ENCODE measurements at places on chromosomes 13 and 19. TPM values are rescaled to one million over a fixed set of nuclear protein-coding genes. Genes with fewer than 3 reads are reported as not detected.

The GPR4 gene
- polyA plus RNA-seq = not detected

The GDF15 gene
- polyA plus RNA-seq = 2.4 TPM

The C13orf42 gene
- not detected for polyA plus RNA-seq

The SERP2 gene
- polyA plus RNA-seq = 9.0 TPM

The SMIM44 gene
- polyA plus RNA-seq = not detected

The CGB5 gene
- not detected for polyA plus RNA-seq

The CD177 gene
- polyA plus RNA-seq = not detected

The BEST2 gene
- not detected for polyA plus RNA-seq

The ABCA7 gene
- 36.8 TPM for polyA plus RNA-seq

The ZNF813 gene
- polyA plus RNA-seq = 2.7 TPM

The SIGLEC7 gene
- polyA plus RNA-seq = not detected

The MICOS13 gene
- 134 TPM for polyA plus RNA-seq

The LGALS14 gene
- not detected for polyA plus RNA-seq

The ZNF844 gene
- polyA plus RNA-seq = 9.1 TPM

The ODAD3 gene
- polyA plus RNA-seq = 5.1 TPM

The OR4F17 gene
- polyA plus RNA-seq = not detected

The KLK6 gene
- 2.5 TPM for polyA plus RNA-seq

The GIPC3 gene
- polyA plus RNA-seq = 0.13 TPM

The ZNF541 gene
- not detected for polyA plus RNA-seq

The IRGQ gene
- 22.4 TPM for polyA plus RNA-seq

The TMTC4 gene
- 25.6 TPM for polyA plus RNA-seq

The SIAH3 gene
- polyA plus RNA-seq = 2.5 TPM

The CYSLTR2 gene
- polyA plus RNA-seq = 0.48 TPM

The CDX2 gene
- polyA plus RNA-seq = not detected

The TSKS gene
- not detected for polyA plus RNA-seq

The KLK11 gene
- not detected for polyA plus RNA-seq

The ATP8A2 gene
- polyA plus RNA-seq = 0.31 TPM

The CDKN2D gene
- 17.6 TPM for polyA plus RNA-seq

The IZUMO4 gene
- polyA plus RNA-seq = 4.9 TPM

The SOHLH2 gene
- polyA plus RNA-seq = 9.2 TPM

The NCAN gene
- polyA plus RNA-seq = not detected

The LAIR1 gene
- polyA plus RNA-seq = not detected

The EFNA2 gene
- polyA plus RNA-seq = 0.44 TPM

The FLT1 gene
- polyA plus RNA-seq = 7.5 TPM

The RYR1 gene
- polyA plus RNA-seq = 0.71 TPM
